ENCODE measurements at places on chromosomes 6 and 20. TPM values are rescaled to one million over a fixed set of nuclear protein-coding genes. Genes with fewer than 3 reads are reported as not detected.

HLA-E gene
- polyA plus RNA-seq, result 105 TPM

SMIM26 gene
- polyA plus RNA-seq, result 79.9 TPM

PAK5 gene
- polyA plus RNA-seq, result 0.57 TPM

PTK6 gene
- polyA plus RNA-seq, result 0.42 TPM

HTR1E gene
- 0.58 TPM for polyA plus RNA-seq

FOXA2 gene
- 0.23 TPM for polyA plus RNA-seq

CENPQ gene
- polyA plus RNA-seq, result 16.5 TPM

PI16 gene
- polyA plus RNA-seq, result 7.5 TPM

DNA sequence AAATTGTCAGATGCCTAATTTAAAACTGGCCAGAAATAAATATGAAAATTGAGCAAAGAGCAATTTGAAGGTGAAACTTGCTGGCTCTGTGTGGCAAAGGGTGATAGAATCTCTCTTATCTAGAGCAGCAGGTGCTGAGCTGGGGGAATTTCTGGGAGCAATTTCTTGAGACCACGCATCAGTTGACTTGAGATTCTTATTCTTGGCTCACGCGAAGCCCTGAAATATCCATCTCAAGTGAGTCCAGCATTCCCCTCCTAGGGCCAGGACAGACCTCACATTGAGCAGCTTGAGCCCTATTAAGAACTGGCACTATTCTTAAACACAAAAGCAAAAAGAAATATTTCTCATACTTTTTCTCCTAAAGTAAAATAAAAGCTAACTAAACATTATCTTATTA lies 66.3 kb downstream of the MAP7 start:
- no peak for DNase-seq

GRCh38 chr20:40865095-40865494 lies 163.5 kb upstream of the TOP1 start:
- no peak for DNase-seq

DNA sequence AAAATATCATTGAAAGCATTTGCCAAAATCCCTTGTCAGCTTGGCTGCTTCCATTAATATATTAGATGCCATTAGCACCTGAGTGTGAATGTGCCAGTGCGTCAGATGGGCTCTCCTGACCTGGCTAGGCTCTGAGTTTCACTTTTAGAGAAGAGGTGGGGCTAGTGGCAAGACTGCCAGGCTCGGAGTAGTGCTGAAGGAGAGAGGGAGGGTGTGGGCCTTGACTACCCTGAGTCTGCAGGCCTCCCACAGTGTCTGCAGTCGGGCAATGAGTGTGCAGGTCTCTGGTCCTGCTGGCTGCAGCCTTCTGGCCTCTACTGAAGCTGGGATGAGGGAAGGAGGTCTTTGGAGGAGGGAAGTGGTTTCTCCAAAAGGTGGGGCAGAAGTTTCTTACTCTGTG lies 34.6 kb upstream of the PNPLA1 start:
- no peak for DNase-seq

DNA sequence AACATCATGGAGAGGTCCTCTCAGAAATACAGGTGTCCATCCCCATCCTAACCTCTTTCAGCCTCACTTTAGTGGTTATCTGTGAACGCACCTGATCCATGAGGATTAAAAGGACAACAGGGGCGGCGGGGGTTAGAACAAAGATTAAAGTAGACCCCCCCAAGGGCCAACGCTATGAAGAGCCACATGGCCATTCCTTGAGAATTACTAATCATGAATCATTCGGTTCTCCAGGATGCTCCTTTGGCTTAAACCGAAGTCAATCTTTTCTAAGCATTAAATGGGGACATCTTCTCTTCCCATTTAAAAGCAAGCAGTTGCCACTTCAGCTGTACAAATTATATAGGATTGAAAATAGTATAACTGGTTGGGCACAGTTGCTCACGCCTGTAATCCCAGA lies 212.4 kb downstream of the GMPR start:
- no peak for DNase-seq

DNA sequence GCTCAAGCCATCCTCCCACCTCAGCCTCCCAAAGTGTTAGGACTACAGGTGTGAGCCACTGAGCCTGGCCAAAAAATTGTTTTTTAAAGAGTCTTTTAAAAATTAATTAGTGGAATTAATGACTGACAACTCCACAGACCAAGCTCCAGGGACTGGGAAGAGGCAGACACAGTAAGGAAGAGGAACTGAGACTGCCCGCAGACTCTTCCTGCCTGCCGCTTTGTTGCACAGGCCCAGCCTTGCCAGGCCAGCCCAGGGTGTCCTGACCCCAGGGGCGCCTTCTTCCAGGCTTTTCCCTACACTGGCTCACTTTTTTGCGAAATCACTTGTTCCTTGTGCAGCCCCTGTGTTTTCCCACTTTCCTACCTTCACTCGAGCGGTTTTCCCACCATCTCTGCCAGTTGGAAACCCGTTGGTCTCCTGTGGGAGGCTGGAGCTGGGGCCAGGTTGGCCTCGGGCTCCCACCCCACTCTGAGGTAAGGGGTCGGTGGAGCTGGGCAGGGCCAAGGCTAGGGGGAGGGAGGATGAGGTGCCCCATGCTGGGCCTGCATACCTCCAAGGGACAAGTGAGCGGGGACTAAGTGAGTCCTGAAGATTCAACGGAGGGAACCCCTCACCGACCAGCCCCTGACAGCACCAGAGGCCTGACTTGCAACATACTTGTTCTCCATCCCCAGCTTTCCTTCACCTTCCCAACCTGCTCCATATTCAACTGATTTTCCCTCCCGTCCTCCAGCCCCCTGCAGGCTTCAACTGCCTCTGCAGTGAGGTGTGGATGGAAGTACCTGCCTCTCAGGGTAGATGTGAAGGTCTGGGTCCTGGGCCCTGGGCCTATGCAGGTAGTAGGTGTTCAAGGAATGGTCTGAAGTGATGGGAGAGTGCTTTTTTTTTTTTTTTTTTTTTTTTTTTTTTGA lies 23.5 kb upstream of the SMIM29 start:
- DNase-seq, result no peak

DNA sequence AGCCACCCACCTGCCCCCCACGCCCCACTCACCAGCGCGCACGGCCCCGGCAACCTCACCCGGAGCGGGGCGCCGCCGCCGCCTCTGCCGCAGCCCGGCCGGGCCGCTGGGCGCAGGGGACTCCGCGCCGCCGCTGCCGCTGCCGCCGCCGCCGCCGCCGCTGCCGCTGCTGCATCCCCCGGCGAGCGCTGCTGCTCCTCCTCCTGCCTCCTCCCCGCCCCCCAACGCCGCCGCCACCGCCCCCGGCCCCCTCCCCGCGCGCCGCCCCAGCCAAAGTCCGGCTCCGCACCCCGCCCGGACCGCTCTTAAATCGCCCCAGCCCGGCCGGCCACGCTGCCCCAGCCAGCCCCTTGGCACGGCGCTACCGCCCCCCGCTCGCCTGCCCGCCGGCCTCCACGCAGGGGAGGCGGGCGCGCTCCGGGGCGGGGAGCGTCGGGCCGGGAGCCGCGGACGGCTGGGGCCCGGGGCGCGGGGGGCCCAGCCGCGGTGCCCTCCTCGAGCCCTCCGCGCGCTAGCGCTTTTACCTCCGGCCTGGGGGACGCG lies at the start of gene SULF2:
SULF2 (minus strand) TSS at position 171 of the 543 bp plus-strand sequence. CDS start 28,118 bp downstream, outside the sequence.
- DNase-seq, result no peak

GRCh38 chr6:44012078-44012493 lies 115.2 kb downstream of the MRPL14 start:
- no peak for DNase-seq

- DNase-seq, result no peak
Measured at GRCh38 chr6:27970444-27970843, 13.4 kb downstream of the OR2B6 start.

DNA sequence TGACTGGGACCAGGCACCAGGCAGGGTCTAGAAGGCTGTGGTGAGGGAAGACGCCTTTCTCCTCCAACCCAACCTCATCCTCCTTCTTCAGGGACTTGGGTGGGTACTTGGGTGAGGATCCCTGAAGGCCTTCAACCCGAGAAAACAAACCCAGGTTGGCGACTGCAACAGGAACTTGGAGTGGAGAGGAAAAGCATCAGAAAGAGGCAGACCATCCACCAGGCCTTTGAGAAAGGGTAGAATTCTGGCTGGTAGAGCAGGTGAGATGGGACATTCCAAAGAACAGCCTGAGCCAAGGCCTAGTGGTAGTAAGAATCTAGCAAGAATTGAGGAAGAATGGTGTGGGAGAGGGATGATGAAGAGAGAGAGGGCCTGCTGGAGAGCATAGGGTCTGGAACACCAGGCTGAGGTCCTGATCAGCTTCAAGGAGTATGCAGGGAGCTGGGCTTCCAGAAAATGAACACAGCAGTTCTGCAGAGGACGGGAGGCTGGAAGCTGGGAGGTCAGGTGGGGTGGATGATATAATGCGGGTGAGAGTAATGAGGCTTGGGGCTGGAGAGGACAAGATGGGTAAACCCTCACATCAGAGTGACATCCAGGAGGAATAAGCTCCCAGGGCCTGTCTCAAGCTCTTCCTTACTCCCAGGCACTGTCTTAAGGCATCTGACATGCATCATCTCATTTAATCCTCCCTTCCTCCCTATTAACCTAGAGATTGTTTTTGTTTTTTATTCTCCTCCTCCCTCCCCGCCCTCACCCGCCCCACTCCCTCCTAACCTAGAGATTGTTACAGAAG lies 45.2 kb upstream of the TTPAL start:
- no peak for DNase-seq

DNA sequence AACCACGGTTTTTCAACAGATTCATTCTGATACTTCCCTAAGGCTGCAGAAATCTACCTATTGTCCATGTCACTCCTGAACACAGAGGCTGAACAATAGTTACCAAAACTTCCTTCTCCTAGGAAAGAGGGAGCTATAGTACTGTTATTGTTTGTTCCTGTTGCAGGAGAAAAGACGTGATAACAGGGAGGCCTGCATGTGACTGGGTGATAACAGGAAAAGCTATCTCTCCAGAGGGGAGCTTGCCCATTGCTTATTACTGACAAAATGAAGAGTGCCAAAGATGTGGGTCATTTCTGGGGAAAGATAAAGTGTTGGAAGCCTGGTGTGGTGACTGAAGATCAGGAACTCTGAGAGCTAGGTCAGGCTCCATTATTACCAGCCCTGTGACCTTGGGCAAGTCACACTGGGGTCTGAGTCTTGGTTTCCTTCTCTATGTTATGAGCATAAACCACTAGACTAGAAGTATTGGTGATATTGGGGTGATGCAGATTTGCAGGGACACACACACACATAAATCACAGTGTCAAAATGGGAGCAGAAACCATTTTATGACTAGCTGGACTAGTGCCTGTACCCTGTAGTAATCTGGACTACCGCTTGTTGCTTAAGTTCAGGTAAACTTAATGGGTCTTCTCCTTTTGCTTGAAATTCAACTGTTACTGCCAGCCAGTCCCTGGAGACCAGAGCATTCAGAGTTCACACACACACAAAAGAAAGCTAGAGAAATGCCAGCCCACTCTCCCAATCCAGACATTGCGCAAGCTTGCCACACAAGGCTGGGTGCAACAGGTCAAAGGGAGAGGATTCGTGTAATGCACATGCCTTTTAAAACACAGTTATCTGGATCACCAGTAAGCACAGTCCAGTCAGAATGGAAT lies 136.0 kb upstream of the CNR1 start:
- no peak for DNase-seq

DNA sequence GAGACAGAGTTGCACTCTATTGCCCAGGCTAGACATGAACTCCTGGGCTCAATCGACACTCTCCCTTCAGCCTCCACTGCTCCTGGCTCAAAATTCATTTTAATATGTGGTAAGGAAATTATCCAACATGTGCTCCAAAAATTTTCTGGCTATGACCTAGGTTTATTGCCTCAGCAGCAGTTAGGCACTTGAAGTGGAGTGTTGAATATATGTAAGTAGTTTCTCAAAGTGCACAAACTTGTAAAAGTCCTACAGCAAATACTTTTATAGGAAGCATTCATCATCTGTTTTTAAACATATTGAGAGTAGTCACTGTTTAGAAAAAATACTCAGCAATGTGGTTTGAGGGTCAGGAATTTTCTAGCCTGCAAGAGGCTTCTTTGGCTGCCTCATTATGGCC lies 13.2 kb downstream of the FILIP1 start:
- no peak for DNase-seq

- no peak for DNase-seq
Measured at GRCh38 chr6:1606780-1607515, 2.8 kb upstream of the FOXC1 start.
